Activated CD4-positive, alpha-beta T cell treated with anti-CD3 and anti-CD28 coated beads, Interleukin-2, amount 50 U/mL, for 4 hours (primary cell): ENCODE measurements at places on chromosomes 16 and 17.

DNA sequence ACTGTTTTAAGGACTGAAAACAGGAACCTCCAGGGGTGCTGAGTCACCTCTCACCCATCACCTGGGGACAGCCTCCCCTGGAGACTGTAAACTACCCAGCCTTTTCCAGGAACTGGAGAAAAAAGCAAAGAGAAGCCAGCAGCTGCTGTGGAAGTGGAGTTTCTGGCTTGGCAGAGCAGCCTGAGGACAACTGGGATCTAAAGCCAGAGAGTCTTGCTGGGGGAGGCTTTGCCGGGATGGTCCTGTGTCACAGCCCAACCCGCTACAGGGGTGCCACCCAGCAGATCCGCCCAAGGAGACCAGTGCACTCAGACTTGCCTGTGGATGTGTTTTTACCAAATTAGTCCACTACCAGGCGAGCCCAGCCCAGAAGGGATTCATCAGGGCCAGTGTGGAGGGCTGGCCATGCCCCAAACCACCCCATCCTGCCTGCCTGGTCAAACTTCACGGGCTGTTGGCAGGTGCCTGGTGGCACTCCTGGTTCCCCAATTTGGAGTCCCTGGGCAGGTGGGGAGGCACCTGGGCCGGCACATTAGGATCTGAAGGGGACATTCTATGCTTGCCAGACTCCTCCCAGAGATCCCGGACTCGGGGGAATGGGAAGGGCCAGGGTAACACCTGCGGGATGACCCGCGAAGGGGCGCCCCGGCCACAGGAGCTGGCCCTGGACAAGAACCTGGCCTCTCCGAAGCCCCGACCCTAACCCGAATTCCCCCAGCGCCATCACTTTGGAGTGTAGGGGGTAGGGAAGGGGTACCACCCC is 771 bp downstream of the MSRB1 start:
- no peak for DNase-seq

- DNase-seq = no peak
These were observed 1062.7 kb upstream of the EEF2KMT start for GRCh38 chr16:6160303-6160702.

GRCh38 chr16:83552228-83552627 is 255.6 kb upstream of the HSBP1 start:
- no peak for DNase-seq

GRCh38 chr16:24255456-24256371 is at the start of gene CACNG3:
Gene CACNG3 (plus strand): TSS chr16:24256335. CDS start chr16:24256755, 420 bp downstream.
- peak; percentile 19 for DNase-seq

- DNase-seq = no peak
These were observed 42.1 kb downstream of the SRCIN1 start for GRCh38 chr17:38563362-38564253.

GRCh38 chr17:29567554-29568330 is 759 bp upstream of the TP53I13 start:
- DNase-seq = peak; percentile 65

DNA sequence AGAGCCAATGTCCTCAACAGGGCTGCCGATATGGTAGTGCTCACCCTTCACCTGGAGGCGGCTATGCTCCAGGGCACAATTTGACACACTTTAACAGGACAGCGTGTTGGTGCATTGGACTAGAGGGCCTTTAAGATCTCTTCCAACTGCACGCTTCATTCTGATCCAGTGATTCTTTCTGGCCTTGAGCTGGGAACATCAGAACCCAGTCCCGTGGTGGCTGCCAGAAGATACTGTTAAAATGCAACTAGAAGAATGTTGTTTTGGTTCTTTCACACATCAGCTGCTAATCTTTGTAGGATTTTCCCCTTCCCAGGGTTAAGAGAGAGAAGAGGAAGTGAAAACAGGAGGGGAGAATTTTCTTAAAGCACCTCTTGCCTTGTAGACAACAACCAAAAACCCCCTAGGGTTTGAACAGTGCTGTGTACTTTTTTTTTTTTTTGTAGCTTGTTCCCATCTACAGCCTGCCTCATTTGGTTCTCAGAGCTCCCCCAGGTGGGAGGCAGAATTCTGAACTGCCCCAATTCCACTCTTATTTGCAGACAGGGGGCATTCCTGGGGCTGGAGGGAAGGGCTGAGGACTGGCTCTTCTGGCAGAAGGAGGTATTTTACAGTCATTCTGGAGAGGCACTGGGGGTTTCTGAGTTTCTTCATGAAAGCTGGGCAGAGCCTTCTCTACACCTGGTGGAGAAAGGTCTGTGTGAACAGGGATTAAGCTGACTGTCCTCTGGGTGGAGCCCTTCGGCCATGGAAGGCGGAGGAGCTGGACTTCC is 32.4 kb downstream of the SMARCE1 start:
- DNase-seq = no peak

GRCh38 chr17:71302721-71303549 is 817.9 kb upstream of the SOX9 start:
- DNase-seq = no peak

DNA sequence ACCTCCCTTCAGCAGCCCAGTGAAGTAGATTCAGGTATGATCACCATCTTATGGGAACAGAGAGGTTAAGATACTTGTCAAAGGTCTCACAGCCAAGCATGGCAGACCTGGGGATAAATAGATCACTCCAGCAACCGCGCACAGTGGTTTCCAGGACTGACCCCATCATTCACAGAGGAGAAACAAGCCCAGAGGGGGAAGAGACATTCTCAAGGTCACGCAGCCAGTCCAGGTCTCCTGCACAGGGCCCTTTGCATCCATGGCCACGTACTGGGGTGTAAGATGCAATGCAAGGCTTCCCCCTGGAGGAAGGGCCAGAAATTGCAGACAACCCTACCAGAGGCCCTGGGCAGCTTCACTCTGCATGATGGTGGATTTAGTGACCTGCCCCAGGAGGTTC is 19.9 kb downstream of the TLE7 start:
- no peak for DNase-seq

DNA sequence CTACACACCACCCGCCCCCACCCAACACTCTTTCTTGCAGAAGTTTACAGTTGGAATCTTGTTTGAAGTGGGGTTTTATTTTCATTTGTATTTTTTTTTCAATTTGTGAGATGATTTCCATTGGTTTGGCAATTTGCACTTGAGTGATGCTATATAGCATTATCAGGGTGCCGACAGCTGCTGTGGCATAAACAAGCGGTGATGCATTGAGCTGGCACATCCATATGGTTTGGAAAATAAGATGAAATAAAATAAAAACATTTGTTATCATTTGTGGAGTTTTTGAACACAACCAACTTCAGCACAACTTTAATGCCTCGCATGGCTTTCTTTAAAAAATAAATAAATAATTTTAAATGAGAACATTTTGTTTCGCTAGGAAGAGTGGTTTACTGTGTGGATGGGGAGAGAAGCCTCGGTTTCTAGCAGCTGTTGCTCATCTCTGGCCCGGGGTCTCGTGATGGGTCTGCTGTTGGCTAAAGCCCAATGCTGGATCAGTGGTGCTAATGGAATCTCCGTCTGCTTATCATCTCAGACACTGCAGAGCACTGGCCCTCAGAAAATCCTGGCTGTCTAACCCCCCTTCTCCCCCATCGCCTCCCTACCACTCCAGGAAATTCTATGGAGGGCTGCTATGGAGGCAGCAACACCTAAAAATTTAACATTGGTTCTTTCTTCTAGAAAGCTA is 192.3 kb upstream of the MAF start:
- DNase-seq = no peak

- no peak for DNase-seq
These were observed 14.6 kb upstream of the USP10 start for GRCh38 chr16:84685210-84685609.

DNA sequence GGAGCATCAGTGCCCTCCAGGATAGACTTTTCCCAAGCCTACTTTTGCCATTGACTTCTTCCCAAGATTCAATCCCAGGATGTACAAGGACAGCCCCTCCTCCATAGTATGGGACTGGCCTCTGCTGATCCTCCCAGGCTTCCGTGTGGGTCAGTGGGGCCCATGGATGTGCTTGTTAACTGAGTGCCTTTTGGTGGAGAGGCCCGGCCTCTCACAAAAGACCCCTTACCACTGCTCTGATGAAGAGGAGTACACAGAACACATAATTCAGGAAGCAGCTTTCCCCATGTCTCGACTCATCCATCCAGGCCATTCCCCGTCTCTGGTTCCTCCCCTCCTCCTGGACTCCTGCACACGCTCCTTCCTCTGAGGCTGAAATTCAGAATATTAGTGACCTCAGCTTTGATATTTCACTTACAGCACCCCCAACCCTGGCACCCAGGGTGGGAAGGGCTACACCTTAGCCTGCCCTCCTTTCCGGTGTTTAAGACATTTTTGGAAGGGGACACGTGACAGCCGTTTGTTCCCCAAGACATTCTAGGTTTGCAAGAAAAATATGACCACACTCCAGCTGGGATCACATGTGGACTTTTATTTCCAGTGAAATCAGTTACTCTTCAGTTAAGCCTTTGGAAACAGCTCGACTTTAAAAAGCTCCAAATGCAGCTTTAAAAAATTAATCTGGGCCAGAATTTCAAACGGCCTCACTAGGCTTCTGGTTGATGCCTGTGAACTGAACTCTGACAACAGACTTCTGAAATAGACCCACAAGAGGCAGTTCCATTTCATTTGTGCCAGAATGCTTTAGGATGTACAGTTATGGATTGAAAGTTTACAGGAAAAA is 9.7 kb upstream of the CYLD start:
- DNase-seq = no peak

- no peak for DNase-seq
These were observed 4.5 kb upstream of the BRCA1 start for GRCh38 chr17:43129671-43130010.

- DNase-seq = no peak
These were observed 73.2 kb upstream of the RPL38 start for GRCh38 chr17:74130276-74130675.

- peak; percentile 41 for DNase-seq
These were observed 13.0 kb upstream of the SPNS3 start for GRCh38 chr17:4420692-4421131.

DNA sequence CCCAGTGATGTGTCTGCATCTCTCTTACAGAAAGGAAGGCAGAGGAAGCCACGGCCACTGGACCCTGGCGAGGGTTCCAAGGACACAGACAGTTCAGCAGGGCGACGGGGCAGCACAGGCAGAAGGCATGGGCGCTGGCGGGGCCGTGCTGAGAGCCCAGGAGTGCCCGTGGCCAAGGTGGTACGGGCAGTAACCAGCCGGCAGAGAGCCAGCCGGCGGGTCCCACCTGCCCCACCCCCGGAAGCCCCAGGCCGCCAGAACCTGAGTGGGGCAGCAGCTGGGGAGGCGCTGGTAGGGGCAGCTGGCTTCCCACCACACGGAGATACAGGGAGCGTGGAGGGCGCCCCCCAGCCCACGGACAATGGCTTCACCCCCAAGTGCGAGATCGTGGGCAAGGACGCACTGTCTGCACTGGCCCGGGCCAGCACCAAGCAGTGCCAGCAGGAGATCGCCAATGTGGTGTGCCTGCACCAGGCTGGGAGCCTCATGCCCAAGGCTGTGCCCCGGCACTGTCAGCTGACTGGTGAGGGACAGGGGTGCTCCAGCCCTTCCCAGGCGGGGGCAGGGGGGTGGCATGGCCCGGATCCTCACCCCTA is 7.8 kb downstream of the XYLT2 start:
- DNase-seq = no peak

DNA sequence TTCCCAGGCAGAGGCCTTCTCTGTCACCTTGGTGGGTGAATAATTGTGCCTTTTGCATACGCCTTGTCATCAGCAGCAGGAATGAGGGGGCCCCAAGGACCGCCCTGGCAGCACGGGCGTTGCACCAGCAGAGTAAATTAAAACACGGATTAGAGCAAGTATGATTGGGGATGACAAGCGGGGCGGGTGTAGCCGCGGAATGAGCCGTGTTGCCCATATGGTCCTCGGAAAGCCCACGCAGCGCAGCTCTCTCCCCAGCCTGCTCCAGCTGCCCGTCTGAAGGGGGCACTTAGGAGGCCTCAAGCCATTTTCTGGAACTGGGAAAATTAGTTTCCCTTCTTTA is 299.4 kb upstream of the IRX3 start:
- no peak for DNase-seq

DNA sequence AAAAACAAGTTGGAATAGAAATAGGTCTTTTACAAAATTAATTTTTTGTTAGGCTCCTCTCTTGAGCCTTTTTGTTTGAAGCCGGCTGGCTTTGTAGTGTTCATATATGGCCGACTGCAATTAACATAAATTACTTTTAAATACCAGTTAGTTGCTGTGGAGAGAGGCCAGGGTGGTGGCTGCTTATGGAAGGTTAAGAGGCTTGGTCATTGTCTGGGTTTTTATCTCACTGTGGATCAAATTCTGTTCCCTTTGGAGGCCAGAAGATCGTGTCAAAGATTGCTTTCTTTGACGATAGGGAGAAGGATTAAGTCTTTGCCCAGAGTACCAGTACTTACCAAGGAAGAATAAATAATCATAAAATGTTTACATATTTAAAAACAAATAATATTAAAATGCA is 39.9 kb downstream of the MSI2 start:
- DNase-seq = no peak

DNA sequence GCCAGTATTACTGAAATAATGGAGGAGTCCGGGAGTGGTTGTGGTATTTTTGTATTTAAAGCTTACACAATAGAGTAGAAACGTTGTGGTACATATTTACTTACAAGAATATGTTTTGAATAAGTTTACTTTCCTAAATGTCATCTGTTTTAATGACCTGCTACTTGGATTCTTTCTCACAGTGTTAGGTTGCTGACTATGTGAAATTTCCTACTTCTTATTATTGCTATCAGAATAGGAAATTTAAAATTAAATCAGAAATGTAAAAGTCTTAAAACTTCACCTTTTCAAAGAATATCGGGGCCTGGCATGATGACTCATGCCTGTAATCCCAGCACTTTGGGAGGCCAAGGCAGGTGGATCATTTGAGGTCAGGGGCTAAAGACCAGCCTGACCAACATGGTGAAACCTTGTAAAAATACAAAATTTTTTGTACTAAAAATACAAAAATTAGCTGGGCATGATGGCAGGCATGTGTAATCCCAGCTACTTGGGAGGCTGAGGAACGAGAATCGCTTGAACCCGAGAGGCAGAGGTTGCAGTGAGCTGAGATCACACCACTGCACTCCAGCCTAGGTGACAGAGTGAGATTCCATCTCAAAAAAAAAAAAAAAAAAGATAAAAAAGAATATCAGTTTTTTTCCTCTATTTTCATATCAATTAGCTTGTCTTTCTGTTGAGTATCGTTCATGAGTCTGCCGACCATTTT is 77.8 kb downstream of the VMP1 start:
- DNase-seq = no peak

DNA sequence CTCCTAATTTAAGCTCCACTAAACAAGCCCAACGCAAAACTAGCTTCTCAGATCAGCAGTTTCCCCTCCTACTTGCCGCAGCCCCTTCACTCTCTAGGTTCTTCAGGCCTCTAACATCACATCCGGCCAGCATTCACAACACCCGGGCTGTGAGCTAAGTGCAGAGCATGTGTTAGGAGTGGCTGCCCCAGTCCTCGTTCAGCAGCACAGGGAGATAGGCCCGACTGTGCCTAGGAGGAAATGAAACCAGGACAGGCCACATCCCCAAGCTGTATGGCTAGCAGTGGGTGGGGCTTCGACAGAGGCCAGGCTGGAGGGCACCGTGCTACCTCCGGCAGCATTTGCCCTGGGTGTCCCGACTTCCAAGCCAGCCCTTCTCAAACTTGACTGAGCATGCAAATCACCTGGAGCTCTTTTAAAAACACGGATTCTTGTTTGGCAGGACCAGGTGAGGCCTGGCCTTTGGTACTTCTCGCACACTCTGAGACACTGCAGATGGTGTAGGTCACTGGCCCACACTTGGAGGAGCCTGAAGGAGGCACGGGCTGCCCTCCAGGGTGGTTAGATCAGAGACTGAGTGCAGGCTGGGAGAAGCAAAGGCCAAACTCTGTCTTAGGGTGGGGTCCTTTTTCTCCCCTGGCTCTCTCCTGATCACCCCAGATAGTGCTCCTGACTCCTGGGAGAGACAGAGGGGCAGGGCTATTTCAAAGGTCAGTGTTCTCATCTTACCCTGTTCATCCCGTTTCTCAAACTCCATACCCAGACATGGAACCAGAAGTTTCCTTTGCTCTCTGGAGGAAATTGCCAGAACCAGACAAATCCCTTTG is 202.0 kb downstream of the C16orf78 start:
- DNase-seq = no peak
